ENCODE measurements at places on chromosomes 5 and 9.

GRCh38 chr9:34253460-34253837, 74.6 kb downstream of the UBAP1 start:
- DNase-seq, result no peak

GRCh38 chr9:124779368-124780059, 2.6 kb downstream of the OLFML2A start:
- no peak for DNase-seq

DNA sequence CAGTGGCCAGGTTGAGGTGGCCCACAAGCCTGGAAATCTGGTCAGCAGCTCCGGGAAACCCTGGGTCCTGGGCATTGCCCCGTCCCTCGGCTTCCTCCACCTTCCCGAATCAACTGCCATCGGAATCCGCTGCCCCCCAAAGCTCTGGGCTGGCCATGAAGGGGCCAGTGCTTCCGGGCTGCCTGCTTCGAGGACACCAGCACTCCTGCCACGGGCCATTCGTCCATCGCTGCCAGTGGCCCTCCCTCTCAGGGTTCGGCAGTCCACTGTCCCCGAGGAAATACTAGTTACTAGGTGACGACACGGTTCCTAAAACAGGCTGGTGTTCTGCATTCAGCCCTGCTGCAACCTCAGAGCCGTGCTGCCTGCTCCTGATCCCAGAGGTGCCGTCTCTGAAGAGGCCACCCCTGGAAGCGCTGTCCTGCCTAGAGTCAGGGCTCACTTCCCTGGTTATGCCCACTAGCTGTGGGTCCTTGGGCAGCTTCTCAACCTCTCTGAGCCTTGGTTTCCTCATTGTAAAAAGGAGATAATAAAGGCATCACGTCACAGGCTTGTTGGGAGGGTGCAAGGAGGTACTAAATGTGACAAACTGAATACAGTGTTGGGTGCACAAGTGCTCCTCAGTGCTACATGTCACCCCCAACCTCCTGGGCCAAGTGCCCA, 3.5 kb upstream of the WDR5 start:
- no peak for DNase-seq

DNA sequence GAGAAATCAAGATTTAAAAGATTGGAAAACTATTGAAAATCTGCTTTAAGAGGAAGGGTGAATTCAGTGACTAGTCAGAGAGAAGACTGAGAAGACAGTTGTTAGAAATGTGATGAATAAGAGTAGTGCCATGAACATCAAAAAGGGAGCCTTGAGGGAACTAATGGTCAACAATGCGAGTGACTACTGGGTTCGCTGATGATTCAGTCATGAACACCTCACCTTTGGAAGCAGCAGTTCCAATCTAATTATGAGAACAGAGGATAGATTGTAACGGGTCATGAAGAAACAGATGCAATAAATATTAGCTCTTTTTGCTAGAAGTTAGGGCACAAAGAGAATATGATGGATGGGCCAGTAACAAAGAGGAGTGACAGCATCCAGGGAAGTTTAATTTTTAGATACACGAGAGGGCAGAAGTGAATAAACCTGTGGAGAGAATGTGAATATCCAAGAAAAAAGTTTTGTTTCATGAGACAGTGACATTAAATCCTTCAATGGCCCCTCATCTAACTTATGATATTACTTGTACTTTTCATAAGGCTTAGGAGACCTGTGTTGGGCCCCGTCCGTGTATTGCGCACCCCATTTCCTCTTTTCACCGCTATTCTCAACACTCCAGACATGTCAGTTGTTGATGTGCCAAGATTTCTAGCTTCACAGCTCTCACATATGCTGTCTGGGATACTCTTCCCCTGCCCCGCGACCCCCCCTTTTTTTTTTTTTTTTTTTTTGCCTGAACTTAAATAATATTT, 23.5 kb upstream of the IFNE start:
- DNase-seq, result no peak

DNA sequence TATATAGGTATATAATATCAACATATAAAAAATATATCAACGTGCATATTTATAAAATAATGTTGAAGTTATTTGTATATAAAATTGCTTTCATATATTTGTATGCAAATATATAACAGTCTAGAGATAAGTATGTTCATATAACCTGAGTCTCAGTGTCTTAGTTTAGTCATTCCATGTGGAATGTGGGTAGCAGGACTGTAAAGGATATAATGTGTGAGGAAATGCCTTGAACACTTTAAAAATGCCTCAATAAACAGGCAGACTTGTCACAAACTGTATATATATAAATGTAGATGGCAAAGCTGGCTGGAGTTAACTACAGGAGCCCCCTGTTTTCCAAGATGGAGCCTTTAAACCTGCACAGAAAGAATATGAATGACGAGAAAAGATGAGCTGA, 48.4 kb downstream of the CCDC125 start:
- DNase-seq, result no peak

GRCh38 chr5:161138751-161139455, 286.9 kb upstream of the ATP10B start:
- DNase-seq, result no peak

GRCh38 chr5:142819292-142819691, 49.1 kb downstream of the ARHGAP26 start:
- no peak for DNase-seq

DNA sequence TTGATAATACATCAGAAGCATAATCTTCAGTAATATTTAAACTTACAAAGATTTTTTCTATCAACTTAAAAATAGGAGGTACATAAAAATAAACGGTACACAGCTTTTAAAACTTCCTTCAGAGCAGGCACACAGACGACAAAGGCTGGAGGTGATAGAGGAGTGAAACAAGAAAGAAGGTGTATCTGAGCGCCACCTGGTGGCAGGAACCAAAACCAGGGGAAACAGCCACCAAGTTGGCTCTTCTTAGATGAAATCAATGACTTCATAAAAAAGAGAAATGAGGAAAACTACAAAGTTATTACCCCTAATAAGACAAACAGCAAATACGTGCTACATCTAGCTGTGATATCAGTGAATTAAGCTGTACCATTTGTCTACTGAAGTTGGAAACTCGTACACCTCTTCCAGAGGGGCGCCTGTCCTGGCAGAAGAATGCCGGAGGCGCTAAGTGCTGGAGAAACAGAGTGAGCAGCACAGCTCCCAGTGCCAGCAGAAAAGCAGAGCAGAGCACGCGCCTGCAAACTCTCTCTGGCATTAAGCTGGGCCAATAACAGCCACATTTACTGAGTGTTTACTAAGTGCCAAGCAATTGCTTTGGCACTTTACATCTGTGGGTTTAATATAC, 85.9 kb downstream of the SETX start:
- peak; percentile 45 for DNase-seq

- no peak for DNase-seq
Measured at GRCh38 chr5:149803641-149804468, 73.7 kb downstream of the PPARGC1B start.
